ENCODE measurements at places on chromosomes 5 and 9.
A peak's percentile ranks its signal among the peaks of the same experiment; 100 is the strongest.

- DNase-seq: peak; percentile 11
Measured at GRCh38 chr5:179668391-179668790, 12.4 kb downstream of the CBY3 start.

DNA sequence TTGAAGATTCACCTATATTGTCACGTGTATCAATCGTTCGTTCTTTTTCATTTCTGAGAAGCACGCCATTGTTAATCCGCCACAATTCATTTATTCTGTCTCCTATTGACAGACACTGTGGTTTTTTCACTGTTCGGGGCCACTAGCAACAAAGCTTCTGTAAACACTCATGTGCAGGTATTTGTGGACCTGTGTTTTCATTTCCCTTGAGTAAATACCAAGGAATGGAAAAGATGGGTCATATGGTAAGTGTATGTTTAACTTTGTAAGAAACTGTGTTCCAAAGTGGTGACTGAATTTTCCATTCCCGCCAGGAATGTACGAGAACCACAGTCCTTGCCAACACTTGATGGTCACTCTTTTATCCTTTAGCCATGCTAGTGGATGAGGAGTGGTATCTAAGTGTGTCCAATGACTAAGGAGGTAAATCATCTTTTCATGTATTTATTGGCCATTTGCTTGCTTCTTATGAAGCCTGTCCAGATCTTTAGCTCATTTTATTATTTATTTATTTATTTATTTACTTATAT lies 10.7 kb downstream of the ABO start:
- DNase-seq: no peak

DNA sequence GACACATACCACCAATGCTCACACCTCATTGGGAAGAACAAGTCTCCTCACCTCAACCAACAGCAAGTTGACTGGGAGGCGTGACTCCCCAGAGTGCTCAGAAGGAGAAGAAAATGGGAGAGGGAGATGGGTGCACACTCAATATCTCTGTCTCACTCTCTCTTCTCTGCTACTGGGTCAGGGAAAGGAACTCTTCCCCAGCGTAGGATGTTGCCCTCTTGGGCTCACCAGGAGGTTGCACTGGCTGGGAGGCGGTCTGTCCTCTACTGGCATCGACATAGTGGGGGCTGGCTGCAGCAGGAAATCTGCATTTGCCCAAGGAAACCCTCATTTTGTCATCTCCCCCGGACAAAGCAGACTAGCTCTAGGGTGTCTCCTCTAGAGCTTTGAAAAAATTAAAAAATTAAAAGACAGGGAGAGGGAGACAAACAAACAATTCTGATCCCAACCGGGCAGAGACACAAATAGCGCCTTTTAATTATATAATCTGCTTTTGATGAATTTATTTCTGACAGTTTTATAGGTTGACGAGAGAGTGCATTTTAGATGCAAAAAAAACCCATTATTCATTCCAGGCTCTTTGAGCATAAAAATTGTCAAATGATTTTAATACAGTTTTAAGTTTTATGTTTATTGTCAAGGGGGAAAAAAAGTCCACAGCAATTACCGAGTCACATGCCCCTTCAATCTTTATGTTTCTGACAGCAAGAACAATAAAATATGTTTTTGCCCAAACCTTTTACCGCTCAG lies 179.3 kb upstream of the MVB12B start:
- no peak for DNase-seq

- DNase-seq: no peak
Measured at GRCh38 chr5:140295414-140295813, 7.5 kb downstream of the PFDN1 start.
